Spleen (tissue), 13 donors: ENCODE measurements at places on chromosomes 12 and 14. TPM values are rescaled to one million over a fixed set of nuclear protein-coding genes. Genes with fewer than 3 reads are reported as not detected.
A peak's percentile ranks its signal among the peaks of the same experiment; 100 is the strongest.

DNA sequence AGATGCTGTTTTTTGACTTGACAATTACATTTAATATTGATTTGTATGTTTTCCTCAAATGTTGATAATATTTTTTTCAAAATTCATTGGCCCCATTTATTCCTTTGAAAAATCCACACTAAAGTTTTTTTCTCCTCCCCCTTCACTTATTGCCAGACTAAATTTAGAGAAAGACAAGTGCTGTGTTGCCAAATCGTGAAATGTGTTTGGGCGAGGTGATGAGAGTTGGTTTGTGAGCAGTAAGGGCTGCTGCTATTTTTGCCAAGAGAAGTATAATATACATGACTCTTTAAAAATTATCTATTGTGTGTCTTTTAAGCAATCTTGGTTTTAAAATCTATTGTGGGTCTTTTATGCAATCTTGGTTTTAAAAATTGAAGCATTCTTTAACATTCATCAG is 188.9 kb downstream of the PPFIA2 start:
- DNase-seq: no peak
- H3K27ac ChIP-seq: no peak overlapping the region
- H3K36me3 ChIP-seq: no peaks in the 10 kb centered on the region
- no peaks in the 10 kb centered on the region for H3K27me3 ChIP-seq

RNASE2 gene
- total RNA-seq: 11.5 TPM

DNA sequence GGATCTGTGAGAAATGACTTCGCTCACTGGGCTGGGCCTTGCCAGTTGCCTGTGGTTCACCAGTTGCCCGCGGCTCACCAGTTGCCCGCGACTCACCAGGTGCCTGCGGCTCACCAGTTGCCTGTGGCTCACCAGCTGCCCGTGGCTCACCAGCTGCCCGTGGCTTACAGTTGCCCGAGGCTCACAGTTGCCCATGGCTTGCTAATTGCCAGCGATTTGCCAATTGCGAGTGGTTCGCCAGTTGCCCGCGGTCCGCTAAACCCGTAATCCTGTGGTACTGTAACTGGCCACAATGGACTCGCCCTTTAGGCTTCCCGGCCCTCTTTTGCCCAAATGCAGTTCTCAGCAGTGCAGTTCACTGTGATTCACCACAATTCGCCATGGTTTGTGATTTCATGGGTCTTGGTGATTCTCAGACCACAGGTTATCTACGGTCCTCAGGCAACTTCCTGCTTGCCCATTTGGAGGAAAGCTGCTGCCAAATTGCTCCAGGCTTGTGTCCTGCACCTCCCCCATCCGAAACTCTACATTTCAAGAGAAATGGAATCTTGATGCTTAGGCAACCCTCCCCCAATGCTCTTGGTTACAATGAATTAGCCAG is 15.0 kb upstream of the MEG3 start:
- no peaks in the 10 kb centered on the region for H3K27me3 ChIP-seq
- no peak overlapping the region for H3K4me3 ChIP-seq
- H3K27ac ChIP-seq: no peak overlapping the region
- H3K4me1 ChIP-seq: no peaks in the 10 kb centered on the region
- DNase-seq: no peak
- H3K36me3 ChIP-seq: no peaks in the 10 kb centered on the region

- H3K4me1 ChIP-seq: no peaks in the 10 kb centered on the region
- no peaks in the 10 kb centered on the region for H3K36me3 ChIP-seq
- no peak overlapping the region for H3K4me3 ChIP-seq
These were observed 89.0 kb downstream of the PTPRR start for GRCh38 chr12:70831543-70831942.

DNA sequence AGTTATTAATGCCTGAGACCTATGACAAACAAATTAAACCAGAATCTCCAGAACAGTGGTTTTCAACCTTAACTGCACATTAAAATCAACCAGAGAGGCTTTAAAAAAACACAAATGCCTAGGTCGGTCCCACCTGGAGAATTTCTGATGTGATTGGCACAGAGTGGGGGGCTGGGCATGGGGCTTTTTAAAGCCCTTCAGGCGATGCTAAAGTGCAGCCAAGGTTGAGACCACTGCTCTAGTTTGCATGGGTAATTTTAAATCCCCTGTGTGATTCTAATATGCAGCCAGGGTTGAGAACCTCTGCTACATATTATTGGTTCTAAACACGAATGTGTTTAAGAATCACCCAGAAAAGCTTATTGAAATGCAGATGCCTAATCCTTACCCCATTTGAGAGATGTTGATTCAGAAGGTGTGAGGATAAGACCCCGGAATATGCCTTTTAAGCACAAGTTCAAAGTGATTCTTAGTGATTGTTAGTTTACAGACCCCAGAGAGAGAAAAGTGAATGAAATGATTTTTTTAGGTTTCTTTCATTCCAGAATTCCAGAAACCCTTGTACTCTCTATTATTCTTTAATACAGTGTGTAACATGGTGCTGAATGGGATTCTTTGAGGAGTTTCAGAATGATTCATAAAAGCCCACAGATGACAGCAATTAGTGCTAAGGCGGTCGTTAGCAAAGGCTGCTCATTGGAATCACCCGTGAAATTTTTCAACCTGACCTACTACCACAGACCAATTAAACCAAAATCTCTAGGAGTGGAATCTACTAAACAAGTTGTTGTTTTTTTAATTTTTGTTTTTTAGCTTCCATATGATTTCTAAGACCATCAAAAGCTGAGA is 44.9 kb downstream of the LIN7A start:
- DNase-seq: no peak
- no peak overlapping the region for H3K4me3 ChIP-seq
- H3K27ac ChIP-seq: no peak overlapping the region
- no peaks in the 10 kb centered on the region for H3K4me1 ChIP-seq
- H3K36me3 ChIP-seq: no peaks in the 10 kb centered on the region

DNA sequence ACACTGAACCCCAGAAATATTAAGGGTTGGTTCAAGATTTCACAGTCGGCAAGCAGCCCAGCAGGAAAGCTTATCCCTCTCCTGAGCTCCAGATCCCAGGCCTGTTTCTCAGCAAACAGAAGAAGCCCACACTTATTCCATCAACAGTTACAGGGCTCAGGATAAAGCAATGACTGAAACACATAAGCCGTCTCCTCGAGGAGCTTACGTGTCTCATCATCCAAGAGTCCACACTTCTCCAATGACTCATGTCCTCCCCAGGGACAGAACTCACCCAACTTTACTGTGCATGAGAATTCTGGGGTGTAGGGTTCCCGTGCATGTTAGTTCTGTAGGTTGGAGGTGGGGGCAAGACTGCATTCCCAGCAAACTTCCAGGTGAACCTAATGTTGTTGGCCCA is 31.2 kb downstream of the GSC start:
- H3K27me3 ChIP-seq: no peaks in the 10 kb centered on the region
- no peaks in the 10 kb centered on the region for H3K4me1 ChIP-seq
- H3K36me3 ChIP-seq: no peaks in the 10 kb centered on the region
- no peak overlapping the region for H3K27ac ChIP-seq
- H3K4me3 ChIP-seq: no peak overlapping the region

DNA sequence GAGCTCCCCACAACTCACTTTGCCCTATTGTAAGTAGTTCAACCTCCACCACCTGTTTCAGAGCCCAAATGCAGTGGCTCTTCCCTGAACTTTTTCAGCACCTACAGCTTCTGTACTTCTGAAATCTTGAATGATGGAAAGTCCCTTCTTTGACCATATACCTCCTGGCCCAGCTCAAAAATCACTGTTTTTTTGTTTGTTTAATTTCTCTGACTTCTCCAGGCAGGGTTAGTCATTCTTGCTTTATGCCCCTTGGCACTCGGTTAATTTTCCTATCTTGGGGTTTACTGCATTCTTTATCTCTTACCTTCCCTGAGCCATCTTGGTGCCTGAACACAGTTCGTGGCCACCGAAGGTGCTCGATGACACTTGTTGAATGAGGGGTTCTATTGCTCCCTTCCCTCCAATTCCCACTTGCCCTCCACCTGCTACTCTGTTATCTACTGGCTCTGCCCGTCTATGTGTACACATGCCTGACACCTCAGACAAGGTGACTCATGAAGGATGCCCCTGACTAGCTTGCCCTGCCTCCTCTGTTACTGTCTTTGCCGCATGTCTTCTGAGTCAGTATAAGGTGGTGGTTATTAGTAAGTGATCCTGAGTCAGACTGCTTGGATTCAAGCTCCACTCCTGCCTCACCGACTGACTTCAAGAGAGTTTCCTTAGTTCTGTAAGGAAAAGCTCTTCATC is 4.4 kb downstream of the AMHR2 start:
- peak; percentile 1 for DNase-seq
- H3K4me3 ChIP-seq: no peak overlapping the region
- H3K27me3 ChIP-seq: no peaks in the 10 kb centered on the region
- peaks cover 3% of the 10 kb centered on the region for H3K4me1 ChIP-seq
- no peaks in the 10 kb centered on the region for H3K36me3 ChIP-seq
